CD4-positive, alpha-beta T cell treated with Interleukin-6 at 100 ng/mL for 8 hours (primary cell): ENCODE measurements at places on chromosomes 5 and 9.
A peak's percentile ranks its signal among the peaks of the same experiment; 100 is the strongest.

DNA sequence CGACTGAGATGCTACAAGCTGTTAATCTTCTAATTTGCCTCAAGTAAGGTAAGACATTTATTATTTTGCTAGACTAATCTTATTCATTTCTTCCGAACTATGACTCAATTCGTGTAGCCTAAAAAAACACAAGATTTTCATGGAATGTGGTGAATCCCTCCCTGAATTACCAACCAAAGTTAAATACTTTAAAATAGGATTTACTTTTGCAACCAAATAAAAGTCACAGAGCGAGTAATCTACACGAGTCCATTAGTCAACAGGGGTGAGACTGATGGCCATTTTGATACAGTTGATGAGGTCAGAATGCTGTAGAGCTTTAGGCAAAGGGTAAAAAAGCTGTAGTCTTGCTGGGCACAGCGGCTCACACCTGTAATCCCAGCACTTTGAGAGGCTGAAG, 13.1 kb upstream of the BNC2 start:
- no peak for DNase-seq

DNA sequence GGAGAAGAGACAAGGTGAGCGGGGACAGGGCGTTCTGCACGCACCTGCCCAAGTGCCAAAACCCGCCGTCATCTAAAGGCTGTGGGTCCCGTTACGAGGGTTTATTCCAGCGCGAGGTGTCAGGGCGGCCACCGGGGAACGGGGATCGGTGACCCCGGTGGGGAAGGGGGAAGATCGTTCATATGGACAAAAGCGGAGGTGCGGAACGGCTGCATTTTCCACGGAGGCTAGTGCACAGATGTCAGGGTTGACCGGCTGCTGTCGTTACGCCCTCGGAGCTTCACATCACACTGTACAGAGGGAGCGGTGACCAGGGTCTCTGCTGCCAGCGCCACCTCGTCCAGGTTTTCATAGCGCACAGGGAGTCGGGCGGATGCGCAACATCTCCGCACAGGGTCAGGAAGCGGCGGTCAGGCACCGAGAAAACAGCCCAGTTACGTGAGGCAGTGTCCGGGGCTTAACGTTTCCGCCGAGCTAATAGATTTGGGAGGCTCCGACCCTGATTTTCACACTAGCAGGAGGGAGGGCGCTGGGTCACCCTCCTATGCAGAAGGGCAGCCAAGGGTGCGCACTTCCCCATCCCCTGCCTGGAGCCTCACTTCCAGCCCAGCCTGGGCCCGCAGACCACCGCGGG, 13.5 kb downstream of the BTNL9 start:
- no peak for DNase-seq

- DNase-seq: no peak
Measured at GRCh38 chr9:136519263-136520052, 26.4 kb downstream of the NOTCH1 start.

DNA sequence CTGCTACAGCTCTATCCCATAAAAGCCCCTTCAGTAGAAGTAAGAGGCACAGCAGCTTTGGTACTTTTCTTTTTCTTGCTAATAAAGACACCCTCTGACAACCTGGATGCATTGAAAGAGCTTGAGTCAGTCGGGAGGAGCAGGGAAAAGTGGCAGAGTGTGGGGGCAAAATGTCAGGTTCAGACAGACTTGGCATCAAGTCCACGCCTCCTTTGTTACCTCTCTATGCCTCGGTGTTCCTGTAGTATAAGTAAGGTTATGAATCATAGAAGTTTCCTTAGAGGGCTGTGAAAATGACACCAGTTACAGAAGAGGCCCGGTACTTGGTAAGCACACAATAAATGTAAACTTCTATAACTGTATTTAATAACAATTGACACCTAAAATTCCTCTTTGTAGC, 133.9 kb downstream of the ESM1 start:
- DNase-seq: no peak

- peak; percentile 56 for DNase-seq
Measured at GRCh38 chr9:104743376-104743985, 4.0 kb upstream of the NIPSNAP3A start.

DNA sequence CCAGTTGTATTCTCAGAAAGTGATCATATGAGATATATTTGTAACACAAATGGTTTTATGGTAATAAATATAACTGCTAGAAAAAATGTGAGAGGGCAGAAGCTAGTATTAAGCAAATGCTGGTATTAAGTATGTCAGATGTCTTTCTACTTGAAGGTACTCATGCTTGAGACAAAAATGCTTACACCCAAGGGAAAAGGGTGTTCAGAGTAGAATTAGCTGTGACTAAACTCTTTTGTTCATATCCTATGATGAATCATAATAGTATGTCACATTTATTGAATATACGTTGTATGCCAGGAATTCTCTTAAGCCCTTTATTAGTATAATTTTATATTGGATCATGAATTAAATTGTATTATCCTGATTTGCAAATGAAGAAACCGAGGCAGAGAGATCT, 2.2 kb downstream of the ADGRV1 start:
- DNase-seq: no peak

DNA sequence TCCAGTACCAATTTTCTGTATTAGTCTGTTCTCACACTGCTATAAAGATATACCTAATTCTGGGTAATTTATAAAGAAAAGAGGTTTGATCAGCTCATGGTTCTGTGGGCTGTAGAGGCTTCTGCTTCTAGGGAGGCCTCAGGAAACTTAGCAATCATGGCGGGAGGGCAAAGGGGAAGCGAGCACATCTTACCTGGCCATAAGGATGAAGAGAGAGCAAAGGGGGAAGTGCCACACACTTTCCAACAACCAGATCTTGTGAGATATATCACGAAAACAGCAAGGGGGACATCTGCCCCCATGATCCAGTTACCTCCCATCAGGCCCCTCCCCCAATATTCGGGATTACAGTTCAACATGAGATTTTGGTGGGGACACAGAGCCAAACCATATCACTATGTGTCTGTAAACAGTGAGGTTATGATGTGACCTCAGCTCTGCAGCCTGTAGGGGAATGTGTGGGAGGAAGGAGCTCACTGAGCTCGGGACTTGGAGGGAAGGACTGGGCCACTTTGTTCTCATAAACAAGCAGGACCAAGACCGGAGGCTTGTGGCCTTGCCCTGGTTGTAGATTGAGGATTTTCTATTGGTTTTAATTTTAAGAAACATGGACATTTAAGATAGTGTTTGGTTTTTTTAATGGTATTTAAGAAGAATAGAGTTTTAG, 85.2 kb downstream of the EHMT1 start:
- DNase-seq: no peak

DNA sequence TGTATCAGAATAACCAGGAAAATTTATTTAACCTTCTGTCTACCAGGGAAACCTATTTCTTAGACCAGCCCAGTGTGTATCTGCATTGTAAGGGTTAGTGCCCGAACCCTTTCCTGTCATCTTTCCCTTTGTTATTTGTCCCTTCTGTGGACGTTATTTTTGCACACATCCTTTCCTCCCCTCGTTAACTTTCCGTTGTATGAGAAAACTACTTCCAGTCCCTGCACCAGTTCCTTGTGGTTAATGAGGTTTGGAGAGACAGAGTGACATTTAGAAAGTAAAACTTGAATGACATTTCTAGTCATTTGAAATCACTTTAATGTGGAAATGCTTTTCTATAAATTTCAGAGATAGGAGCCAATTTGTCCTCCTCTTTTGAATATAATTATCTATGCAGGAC, 4.3 kb upstream of the IFNB1 start:
- DNase-seq: no peak

GRCh38 chr9:129338724-129339430, 160.8 kb upstream of the IER5L start:
- DNase-seq: no peak

- DNase-seq: no peak
Measured at GRCh38 chr5:173012882-173013281, 29.3 kb downstream of the ATP6V0E1 start.
